ENCODE measurements at places on chromosomes 12 and 14. TPM values are rescaled to one million over a fixed set of nuclear protein-coding genes. Genes with fewer than 3 reads are reported as not detected.

The TCL1B gene
- not detected for total RNA-seq

The PLEKHG7 gene
- total RNA-seq, result 2.0 TPM

The KRT72 gene
- 0.37 TPM for total RNA-seq

The KCNK10 gene
- not detected for total RNA-seq

The UBE3B gene
- total RNA-seq, result 27.0 TPM

The PROX2 gene
- total RNA-seq, result not detected

The ETFBKMT gene
- 7.3 TPM for total RNA-seq

The PGF gene
- 21.3 TPM for total RNA-seq

The CMKLR1 gene
- 8.6 TPM for total RNA-seq

The SMIM41 gene
- total RNA-seq, result 19.4 TPM

The RNASE1 gene
- 809 TPM for total RNA-seq

The IKZF4 gene
- 9.6 TPM for total RNA-seq

The CLECL1 gene
- 1.0 TPM for total RNA-seq

The SLC5A8 gene
- total RNA-seq, result 8.8 TPM

The INHBC gene
- total RNA-seq, result not detected

The OASL gene
- 18.2 TPM for total RNA-seq

The RNASE3 gene
- 0.76 TPM for total RNA-seq

The NGB gene
- not detected for total RNA-seq

The IAPP gene
- not detected for total RNA-seq

The C12orf50 gene
- total RNA-seq, result not detected

The CLEC2A gene
- total RNA-seq, result not detected

The SIVA1 gene
- 72.3 TPM for total RNA-seq

The GPR132 gene
- 7.3 TPM for total RNA-seq

The TPPP2 gene
- total RNA-seq, result not detected

The CNTN1 gene
- total RNA-seq, result 2.4 TPM

The TULP3 gene
- 15.0 TPM for total RNA-seq

The REM2 gene
- total RNA-seq, result 1.1 TPM

The NOVA1 gene
- 0.67 TPM for total RNA-seq

The PIGH gene
- 27.5 TPM for total RNA-seq

The GCH1 gene
- total RNA-seq, result 20.1 TPM

The KRT6A gene
- 4.5 TPM for total RNA-seq

The TMPRSS12 gene
- not detected for total RNA-seq

The PPM1H gene
- 12.8 TPM for total RNA-seq

The MIP gene
- total RNA-seq, result not detected

Data from upper lobe of left lung (tissue), 6 donors.